ENCODE measurements at places on chromosomes 13 and 19.
A peak's percentile ranks its signal among the peaks of the same experiment; 100 is the strongest.

- no peak for DNase-seq
These were observed 195.6 kb downstream of the GGACT start for GRCh38 chr13:100392709-100393630.

GRCh38 chr13:70756088-70756487, 647.8 kb upstream of the KLHL1 start:
- DNase-seq: no peak

- DNase-seq: no peak
These were observed 270.2 kb downstream of the IRS2 start for GRCh38 chr13:109516186-109516585.

DNA sequence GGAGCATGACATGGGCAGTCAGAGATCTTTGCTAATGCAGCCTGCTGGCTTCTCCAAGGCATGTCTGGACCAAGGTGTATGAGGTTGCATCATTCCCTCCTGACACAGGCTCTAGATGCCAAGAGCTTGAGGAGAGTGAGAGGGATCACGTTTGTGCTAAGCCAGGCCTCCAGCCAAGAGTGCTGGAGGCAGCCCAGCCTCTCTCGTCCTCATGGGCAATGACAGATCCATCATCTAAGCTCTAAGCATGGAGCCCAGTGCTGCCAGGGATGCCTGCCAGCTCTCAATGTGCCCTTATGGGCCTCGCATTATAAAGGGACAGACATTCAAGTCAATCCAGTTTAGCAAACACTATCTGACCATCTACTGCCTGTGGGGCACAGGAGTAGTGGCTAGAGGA, 136.3 kb upstream of the VSTM2B start:
- no peak for DNase-seq

DNA sequence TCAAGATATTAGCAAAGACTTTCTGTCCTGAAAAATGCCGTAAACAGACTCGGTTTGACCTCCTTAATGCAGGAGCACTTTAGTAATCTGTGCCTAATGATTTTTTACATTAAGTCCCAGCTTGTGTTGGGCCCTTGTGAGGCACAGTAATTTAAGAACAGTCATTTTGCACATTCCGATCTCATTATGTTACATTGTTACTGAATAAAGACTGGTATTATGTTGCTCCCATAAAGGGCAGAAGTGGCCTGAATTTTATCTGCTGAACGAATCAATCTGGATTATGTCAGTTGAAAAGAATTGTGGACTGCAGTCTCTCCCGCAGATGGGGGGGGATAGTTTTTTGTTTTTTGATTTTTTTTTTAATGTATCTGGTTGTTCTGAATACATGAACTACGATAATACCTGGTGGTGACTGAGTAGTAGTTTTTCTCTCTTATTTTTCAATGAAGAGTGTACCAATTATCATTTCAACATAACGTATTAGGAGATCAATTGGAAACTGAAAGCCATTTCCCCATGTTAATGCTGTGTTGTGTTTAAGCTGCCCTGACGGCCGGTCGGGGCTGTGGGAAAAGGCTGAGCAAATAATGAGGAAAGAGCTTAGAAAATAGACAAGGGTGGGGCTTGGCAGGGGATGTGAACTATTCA, 290.2 kb downstream of the ZNF536 start:
- DNase-seq: no peak

- DNase-seq: peak; percentile 86
These were observed at the start of gene ZNF304 for GRCh38 chr19:57350877-57351805. TSS of gene ZNF304 (plus strand) at chr19:57351271. CDS start at chr19:57351665, 394 bp downstream.

- DNase-seq: no peak
These were observed 141.7 kb downstream of the URI1 start for GRCh38 chr19:30083701-30084156.

DNA sequence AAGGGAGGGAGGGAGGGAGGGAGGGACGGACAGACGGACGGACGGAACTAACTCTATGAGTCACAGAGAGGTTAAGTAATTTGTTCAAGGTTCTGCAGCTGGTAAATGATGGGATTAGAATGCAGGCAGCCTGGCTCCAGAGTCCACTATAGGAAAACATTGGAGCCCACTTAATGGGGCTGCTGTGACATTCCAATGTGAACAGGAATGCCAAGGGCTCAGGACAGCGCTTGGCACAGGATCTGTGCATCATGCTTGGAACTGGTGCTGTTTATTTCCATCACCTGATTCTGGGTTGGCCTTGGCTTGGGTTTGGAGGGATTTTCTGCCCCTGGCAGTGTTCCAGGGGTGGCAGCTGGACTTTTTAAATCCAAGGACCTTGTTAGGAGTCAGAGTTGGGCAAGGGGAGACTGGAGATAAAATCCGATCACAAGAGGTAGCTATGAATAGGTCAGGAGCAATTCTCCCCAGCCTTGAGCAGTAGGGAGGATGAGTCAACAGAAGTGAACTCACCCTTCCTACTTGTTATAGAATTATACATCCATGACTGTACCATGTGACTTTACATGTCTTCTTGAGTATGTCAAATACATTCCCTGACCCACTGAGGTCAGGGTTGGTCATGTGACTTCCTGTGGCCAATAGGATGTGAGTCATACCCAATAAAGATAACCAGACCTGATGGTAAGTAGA, 7.8 kb upstream of the HIF3A start:
- DNase-seq: no peak

GRCh38 chr13:65601855-65602254, 1628.3 kb downstream of the PCDH9 start:
- no peak for DNase-seq

GRCh38 chr13:73828811-73829210, 305.4 kb downstream of the KLF12 start:
- DNase-seq: no peak

- DNase-seq: peak; percentile 91
These were observed at the start of gene SLAIN1 for GRCh38 chr13:77697217-77698103. TSS of gene SLAIN1 (plus strand) at chr13:77697687. CDS start at chr13:77697914, 227 bp downstream.

DNA sequence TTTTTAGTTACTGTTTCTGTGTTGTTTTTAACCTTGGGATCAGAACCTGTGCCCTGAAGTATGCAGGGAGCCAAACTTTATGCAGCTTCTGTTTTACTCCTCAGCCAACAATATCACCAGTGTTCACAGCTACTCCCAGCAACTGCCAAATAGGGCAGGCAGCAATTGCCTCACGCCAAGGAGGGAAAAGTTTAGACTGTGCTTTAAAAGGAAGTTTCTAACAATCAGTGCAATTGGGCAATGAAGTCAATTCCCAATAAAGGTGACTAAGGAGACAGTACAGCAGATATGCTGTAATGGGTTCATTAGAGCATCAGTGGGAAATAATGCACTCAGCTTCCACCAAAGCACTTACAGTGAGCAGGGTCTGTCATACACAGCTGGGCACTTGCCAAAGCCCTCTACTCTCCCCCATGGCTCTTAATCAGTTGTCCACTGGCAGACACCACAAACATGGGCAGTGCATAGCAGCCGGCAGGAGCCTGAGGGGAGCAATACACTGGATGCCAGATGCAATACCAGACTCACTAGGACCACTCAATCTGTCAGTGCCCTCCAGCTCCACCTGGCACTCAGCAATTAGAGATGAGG, 19.3 kb downstream of the ENOX1 start:
- no peak for DNase-seq

GRCh38 chr13:93182406-93182805, 44.2 kb upstream of the GPC6 start:
- DNase-seq: no peak

- DNase-seq: no peak
These were observed 65.1 kb downstream of the SPACA7 start for GRCh38 chr13:112441226-112441625.

DNA sequence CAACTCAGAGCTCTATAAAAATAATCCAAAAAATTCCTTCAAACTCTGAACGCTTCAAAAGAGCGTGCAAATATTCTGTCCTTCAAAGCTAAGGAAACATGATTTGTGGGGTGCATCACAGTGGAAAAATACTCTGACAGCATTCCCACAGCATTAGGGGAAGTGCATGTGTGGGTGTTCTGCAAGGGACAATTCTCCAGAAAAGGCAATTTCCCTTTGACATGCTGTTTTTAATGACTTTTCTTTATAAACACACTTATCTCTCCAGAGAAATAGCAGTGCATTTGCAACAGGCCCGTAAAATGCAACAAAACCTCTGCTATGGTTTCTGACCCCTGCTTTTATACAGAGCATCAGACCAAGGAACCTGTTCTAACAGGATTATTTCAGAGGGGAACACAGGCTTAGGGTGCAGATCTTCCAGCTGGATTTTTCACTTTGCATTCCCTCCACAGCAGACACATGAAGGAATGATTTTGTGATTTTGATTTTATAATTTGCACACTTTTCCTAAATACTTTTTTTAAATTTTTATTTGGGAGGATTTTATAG, 42.6 kb downstream of the KL start:
- no peak for DNase-seq

GRCh38 chr13:89324582-89324981, 1653.4 kb downstream of the SLITRK5 start:
- no peak for DNase-seq

GRCh38 chr13:30978981-30979956, 46.8 kb downstream of the TEX26 start:
- DNase-seq: no peak

DNA sequence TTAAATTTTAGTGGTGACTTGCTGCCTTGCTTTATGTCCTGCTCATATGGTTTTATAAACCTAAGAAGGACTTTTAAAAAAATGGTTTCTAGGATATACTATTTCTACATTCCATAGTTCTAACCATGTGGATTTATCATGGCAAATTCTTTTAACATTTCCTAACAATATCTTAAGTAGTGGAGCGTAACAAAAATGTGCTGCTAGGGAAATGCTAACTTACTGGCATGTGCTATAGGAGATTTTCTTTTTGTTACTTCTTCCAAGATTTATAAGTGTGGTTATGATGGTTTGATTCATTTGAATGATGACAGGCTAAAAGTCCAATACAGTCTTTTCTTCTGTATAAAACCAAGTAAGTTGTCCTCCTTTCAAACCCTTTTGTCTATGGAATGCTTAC, 713.7 kb downstream of the SLITRK1 start:
- no peak for DNase-seq

GRCh38 chr13:80558074-80558473, 217.1 kb upstream of the SPRY2 start:
- DNase-seq: no peak

- DNase-seq: peak; percentile 51
These were observed 79.5 kb upstream of the ZNF835 start for GRCh38 chr19:56751078-56751489.

DNA sequence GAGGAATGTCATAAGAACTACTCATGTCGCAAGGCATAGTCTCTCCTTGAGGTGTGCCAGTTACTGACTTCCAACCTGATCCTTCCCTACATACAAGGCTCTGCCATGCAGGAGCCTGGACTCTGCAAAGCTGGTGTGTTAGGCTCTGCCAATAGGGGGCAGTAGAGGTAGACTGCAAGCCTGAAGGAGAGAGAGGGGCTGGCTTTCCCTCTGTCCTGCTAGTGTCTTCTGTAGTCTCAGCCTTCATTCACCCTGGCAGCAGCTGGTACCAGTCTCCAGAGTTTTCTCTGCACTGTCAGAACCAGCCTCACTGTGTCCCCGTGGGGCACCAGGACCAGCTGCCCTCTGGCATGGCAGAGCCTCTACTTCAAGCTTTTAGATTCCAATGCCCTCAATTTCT, 14.5 kb downstream of the SHISA2 start:
- no peak for DNase-seq

GRCh38 chr13:78102121-78102677, 183.6 kb upstream of the EDNRB start:
- no peak for DNase-seq

DNA sequence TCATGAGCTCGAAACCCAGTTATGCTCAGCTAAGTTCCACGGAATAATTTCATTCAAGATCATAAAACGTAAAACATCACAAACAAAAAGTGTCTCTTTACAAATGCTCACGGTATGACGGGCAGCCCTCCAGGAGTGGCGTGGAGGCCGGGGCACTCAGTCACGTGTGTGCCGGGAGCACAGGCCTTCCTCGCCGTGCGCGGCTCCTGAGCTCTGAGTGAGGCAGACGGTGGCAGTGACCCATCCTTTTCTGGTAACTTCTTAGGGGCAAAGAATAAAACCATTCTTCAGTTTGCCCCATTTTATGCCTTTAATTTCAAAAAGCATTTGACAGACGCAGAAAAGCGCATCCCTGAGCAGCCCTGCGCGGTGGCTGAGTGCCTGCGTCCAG, 72.8 kb downstream of the ATP11A start:
- DNase-seq: no peak

- DNase-seq: no peak
These were observed 6.9 kb upstream of the SWSAP1 start for GRCh38 chr19:11367528-11367927.

- no peak for DNase-seq
These were observed at the start of gene IL17D for GRCh38 chr13:20702915-20703779. TSS of gene IL17D (plus strand) at chr13:20703699. CDS start at chr13:20704002, 303 bp downstream.

DNA sequence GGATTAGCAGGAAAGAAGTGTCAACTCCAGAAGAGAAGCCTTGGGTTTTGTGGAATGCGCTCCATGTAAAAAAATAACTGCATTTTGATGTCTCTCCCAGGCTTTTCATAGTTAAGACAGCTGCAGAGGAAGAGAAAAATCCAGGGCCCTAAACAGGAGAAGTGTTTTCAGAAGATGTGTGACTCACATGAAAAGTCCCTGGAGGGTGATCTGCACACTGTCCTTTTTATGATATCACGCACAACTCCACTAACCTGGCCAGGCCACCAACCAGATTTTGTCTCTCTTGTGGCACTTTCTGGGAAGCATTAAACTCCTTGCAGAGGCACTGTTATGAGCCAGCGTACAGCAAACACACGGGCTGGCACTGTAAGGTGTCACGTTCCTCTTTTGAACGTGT, 267.3 kb downstream of the FGF9 start:
- no peak for DNase-seq

GRCh38 chr13:109781384-109782065, 4.9 kb downstream of the IRS2 start:
- no peak for DNase-seq

DNA sequence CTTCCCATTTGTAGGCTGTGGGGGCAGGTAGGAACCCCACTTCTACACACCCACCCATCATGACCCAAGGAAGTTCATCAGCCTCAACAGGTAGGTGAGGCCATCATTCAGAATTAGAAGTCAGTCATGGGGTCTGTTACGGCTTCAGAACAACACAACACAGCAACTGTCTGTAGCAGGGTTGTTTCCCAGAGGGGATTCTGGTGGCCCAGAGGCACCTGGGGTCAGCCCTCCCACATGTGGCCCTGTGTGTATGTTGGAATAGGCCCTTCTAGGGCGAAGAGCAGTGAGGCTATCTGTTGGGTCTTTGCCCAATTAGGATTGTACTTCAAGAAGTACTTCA, 3.4 kb downstream of the IGFLR1 start:
- DNase-seq: no peak

DNA sequence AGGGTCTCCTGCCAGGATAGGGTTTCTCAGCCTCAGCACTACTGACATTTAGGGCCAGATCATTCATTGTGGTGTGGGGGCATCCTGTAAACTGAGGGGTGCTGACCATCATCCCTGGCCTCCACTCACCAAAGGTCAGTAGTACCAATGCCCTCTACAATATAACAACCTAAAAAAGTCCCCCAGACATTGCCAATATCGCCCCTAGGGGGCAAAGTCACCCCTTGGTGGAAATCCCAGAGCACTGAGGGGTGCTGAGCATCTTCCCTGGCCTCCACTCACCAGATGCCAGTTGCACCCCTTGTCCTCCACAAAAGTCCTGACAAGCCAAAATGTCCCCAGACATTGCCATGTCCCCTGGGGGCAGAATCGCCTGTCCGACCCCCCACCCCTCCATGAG, 21.6 kb downstream of the CPAMD8 start:
- DNase-seq: no peak

All from anterior cingulate cortex (tissue), 58 donors.